Osteocyte (in vitro differentiated cells): ENCODE measurements at places on chromosomes 4 and X.

DNA sequence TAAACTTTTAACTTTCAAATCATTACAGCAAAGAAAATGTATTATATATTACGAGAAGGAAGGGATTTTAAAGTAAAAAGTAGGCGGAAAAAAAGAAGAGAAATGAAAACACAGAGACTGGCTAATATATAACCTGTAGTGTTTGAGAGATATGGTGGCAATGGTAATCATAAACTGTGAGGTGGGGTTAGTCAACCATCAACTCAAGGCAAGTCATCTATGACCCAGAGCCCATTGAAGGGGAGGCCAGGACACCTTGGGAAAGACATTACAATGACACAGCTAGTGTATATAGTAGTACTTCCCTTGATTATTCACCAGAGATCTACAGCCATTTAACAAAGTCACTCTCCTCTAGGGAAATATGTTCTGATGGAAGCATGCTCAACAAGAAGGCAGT, 423.9 kb upstream of the PITX2 start:
- DNase-seq, result no peak

DNA sequence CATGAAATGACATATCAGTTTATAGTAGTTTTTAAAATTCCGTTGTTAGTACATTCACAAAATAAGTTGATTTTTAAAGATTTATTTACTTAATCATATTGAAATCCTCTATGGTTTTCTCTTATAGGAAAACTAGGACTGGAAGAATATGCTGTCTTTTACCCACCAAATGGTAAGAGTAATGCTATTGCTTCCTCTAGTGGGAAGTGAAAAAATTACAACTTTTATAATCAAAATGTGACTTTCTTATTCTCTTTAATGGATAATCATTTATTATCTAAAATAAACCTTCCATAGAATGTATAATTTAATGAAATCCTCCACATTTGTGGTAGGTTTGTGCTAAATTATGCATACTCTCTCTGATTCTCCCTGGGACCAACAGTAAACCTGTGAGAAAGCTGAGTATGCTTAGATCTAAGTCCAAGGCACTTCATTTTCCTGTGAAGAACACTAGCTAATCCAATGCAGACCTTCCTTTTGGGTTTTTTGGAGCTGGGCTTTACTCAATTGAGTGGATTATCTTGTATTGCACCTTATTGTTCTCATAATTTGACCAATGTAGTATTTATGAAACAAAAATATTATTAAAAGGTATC, 136.2 kb downstream of the TBC1D19 start:
- no peak for DNase-seq

DNA sequence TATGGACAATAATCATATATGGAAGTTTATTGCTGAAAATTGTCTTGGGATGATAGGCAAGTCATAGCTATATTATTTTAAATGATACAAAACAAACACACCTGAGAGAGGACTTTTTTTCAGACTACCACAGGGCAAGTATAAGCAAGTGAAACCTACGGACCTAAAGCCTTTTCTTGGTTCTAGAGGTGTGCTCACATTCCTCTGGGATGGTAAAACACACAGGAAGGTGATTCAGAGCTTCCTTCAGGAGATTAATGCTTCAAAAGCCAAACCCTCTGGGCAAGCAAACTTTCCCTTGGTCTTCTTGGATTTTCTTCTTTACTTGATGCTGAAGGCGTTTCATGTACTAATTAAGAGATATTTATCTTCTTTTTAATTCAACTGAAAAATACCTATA, 60.1 kb upstream of the ACSL4 start:
- DNase-seq, result no peak

- no peak for DNase-seq
Observed at GRCh38 chrX:97587171-97587570, 703.5 kb downstream of the RPA4 start.

GRCh38 chrX:130672214-130672613, 230.8 kb downstream of the ENOX2 start:
- DNase-seq, result no peak

DNA sequence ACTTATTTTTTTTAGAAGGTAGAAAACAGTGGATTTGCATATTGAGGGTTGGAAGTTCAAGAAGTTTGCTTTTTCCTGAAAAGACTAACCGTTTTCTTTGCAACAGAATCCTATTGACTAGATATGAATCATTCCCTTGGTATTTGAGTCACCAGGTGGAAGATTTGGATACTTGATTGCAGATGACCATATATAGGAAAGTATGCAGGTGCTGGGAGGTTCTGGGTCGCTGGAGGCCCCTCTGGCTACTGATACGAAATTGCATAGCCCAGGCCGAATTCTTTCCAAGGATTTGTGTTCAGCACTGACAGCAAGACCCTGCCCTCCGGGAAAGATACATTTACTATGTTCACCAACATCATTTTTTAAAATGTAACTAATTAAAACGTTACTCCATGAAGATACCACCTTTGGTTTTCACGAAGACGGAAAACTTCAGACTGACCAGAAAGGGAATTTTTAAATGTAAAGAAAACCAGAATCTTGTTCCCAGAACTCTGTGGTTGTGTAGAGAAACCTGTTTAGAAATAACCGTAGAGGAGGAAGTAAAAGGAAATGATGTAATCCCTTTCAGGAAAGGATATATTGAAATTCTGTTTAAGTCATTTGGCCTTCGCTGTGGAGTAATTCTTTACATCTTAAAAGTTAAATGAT, 946 bp downstream of the ANXA3 start:
- no peak for DNase-seq
